Fibroblast of villous mesenchyme (primary cell): ENCODE measurements at places on chromosomes 3 and 15. TPM values are rescaled to one million over a fixed set of nuclear protein-coding genes. Genes with fewer than 3 reads are reported as not detected.

GRCh38 chr15:37847776-37848175 lies 86.7 kb upstream of the TMCO5A start:
- no peak for DNase-seq

DNA sequence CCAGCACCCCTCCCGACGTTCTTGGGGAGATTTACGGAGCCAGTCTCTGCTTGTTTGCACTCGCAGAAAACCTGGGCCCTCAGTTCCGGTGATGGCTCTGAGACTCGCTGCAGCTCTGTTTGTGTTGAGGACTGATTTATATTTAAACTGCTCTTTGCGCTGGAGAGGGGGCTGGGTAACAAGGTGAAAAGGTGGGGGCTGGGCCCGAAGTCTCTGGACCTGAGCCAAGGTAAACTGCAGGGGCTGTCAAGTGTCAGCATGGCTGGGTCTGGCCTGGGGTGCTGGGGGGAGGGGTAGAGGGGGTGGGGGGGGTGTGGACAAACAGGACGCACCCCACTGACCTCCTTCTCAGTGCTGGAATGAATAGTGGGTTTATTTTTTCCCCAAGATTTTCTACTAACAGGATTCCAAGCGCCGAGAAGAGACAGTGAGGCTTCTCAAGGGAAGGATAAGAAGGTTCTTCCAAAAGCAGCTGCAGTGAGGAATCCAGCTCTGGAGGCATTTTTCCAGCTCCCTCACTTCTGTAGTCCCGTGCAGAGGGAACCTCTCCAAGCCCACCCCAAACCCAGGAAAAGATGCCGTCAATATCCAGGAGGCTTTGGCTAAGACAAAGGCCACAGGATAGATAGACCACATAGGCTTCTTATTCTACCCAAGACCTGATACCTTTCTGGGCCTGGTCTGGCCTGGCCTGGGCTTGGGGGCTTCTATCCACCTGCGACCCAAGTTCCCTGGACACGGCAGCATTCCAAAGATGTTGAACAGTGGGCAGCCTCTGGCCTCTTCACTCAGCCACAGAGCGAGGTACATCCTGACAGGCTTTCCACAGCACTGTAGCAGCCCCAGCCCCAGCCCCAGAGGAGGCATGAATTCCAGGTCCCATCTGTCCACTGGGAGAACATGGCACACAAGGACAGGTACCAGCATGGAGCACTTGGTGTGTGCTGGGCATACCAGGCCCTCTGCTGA lies 938 bp upstream of the SLCO2A1 start:
- DNase-seq = no peak

DNA sequence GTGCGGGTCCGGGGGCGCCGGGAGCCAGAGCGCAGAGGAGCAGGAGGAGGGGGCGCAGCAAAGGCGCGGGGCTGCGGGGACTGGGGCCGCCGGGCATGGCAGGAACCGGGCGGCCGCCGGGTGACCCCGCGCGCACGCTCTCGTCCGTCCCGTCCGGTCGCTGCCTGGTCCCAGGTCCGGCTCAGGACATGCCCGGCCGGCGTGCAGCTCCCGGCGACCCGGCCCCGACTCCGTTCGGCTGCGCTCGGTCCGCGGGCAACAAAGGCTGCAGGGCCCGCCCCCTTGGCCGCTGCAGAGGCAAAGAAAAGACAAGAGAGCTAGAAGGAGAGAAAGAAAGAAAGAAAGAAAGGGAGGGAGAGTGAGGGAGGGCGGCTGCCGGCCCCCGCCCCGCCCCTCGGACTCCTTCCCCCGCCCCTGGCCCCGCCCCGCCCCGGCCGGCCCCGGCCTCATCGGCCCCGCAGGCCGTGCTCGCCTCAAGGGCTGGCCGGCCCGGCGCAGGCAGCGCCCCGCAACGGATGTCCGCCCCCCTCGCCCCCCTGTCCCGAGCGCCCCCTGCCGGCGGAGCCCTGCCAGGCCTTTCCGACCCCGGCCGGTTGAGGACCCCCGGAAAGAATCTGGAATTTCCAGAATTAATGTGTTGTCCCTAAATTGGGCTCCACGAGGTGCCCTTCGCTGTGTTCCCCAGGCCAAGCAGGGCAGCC lies at the start of gene ADAMTS7:
ADAMTS7 (minus strand) TSS at position 341 of the 701 bp plus-strand sequence; CDS start at position 97, 244 bp downstream.
- peak; percentile 73 for DNase-seq

DNA sequence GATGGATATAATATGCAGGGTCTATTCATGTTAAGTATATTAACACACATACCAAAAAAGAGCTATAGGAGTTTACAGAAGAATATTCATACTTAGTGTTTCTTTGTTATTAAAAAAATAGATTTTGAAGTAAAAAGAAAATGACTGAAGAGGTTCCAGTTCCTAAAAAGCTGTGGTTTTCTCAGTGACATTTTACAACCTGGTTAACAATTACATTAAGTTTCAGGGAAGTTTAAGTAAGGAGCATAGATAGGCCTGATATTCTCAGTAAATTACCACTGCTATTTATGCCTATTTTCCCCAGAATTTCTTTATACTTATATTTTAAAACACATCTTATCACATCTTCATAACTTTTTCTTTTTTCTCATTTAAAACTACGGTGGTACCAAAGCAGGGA lies 43.6 kb upstream of the SPTSSB start:
- no peak for DNase-seq

GRCh38 chr3:75042941-75043340 lies 428.5 kb upstream of the CNTN3 start:
- no peak for DNase-seq

GRCh38 chr3:48090166-48090939 lies 74.1 kb upstream of the MAP4 start:
- DNase-seq = no peak

Gene CFAP92
- total RNA-seq = under 0.01 TPM in 1 of 2 replicates, not detected in the other

Gene ADAMTS17
- total RNA-seq = under 0.01 and 0.32 TPM in 2 replicates

Gene TNFAIP8L3
- total RNA-seq = 0.43 and 0.64 TPM in 2 replicates
